Mesenteric fat pad (tissue), 1 donor: ENCODE measurements at places on chromosomes 5 and 9. TPM values are rescaled to one million over a fixed set of nuclear protein-coding genes. Genes with fewer than 3 reads are reported as not detected.

DNA sequence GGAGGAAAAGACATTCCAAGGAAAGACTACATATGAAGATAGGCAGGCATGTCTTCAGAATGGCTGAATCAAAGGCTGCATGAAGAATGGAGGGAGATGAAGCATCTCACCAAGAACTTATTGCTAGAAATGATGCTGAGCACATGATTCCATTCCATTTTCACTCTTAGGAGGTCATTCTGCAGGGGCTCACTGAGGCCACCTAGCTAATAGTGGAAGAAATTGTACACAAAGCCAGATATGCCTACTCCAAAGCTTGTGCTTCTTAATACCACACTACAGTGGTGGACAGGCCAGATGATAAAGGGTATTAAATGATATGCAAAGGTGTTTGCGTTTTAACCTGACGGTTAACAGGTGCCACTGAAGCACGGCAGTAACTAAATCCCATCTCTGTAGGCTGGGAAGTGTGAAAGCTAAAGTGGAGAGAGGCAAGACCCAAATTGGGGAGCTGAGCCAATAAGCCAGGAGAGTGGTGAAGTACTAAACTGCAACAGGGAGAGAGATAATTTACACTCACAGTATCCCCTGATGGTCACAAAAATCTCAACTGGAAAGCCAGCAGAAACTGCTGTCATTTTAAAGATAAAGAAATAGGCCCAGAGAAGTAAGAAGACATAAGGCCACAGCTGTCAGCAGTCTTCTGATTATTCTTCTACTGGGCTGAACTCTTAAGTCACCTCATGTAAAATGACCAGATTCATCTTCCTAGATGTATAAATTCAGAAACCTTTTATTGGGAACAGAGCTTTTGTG, 14.6 kb downstream of the NDUFA8 start:
- DNase-seq: no peak

DNA sequence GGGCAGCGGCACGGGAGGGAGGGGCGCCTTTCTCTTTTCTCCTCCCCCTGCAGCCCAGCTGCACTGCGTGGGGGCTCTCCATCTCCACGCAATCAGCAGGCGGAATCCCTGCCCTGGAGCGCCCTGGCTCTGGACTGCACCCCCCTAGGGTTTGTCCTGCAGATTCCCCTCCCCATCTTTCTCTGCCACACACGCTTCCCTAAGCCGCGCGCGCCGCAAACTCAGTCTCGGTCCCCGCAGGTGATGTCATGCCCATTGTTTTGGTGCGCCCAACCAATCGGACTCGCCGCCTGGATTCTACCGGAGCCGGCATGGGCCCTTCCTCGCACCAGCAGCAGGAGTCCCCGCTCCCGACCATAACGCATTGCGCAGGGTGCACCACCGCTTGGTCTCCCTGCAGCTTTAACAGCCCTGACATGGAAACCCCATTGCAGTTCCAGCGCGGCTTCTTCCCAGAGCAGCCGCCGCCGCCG, at the start of gene KCNN2:
Gene KCNN2 (plus strand): TSS at position 347 of the 473 bp plus-strand sequence. CDS start 70 bp downstream, at position 417.
- DNase-seq: no peak

DNA sequence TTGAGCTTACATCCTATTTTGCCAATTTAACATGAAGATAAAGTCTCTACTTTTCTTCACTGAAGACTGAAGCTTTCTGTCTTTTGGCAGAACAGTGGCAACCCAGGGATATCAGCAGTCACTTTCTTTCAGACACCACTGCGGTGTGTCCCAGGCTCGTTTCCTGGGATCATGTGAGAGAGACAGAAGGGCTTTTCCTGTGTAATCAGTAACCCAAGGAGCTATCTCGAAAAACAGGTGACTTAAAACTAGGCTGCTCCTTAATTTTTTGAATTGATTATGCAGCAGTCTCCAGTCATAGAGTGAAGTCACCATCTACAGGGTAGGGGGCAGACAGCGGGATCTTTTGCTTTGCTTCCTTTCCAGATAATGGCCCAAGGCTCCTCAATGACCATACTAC, 68.5 kb downstream of the ZNF462 start:
- no peak for DNase-seq

DNA sequence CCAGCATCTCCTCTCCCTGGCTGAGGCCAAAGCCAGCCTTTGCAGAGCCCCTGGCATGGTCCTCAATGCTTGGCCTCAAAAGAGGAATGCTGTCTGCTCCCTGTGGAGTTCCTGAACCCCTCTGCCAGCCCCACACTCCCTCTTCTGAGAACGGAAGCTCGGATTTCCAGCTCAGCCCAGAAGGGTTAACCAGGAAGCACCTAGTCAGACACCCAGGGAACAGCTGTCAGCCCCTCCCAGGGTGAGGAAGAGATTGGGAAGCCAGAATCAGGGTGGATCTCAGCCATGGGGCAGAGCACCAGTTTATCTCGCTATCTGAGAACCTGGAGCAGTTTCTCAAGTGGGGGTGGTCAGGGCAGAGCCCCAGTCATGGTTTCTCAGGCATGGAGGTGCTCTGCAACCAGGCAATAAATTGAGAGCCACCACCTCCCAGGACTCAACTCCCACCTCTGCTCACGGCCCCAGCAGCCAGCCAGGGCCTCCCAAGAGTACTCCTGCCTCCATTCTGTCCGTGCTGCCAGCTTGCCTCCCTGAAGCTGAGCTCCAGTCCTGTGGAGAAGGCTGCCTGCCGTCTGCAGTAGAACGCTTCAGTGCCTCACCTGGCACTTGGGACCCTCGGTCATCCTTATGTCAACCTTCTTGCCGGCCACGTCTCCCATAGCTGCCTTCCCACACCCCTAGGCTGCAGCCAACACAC, 7.6 kb downstream of the FOXE1 start:
- DNase-seq: no peak

GRCh38 chr5:52767217-52767743, 20.4 kb upstream of the ITGA1 start:
- DNase-seq: no peak

DNA sequence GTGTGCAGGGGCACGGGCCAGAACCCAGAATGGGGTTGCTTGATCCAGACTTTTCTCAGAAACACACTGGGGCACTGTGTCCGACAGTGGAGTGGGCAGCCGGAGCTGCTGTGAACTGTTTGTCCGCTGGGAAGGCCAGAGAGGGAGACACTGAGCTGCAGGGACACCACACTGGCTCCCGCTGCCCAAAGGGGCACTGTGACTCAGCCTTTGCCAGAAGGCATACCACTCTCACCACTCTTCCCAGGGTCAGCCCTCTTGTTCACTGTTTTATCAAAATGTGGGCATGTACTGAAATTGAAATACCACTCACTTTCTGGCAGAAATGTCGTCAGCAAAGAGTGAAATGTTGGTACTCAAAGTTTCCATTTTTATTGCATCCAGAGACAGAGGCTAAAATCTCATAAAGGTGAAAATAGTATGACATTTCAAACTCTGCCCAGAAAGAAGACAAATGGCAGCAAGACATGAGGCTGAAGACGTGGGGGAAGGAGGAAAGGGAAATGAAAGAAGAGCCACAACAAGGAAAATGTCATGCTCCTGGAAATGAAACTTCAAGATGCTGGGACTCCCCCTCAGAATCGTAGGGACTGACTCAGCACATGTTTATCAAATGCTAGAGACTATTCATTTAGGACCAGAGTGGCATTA, 4.5 kb upstream of the IL7R start:
- no peak for DNase-seq

GRCh38 chr9:78363221-78363620, 66.3 kb downstream of the PSAT1 start:
- no peak for DNase-seq

GRCh38 chr5:154190595-154191304, at the start of gene GALNT10:
TSS of gene GALNT10 (plus strand) at chr5:154190733. CDS start at chr5:154190867, 134 bp downstream.
- DNase-seq: no peak

GRCh38 chr5:6543346-6543730, 89.5 kb downstream of the NSUN2 start:
- no peak for DNase-seq

GRCh38 chr9:35464141-35465025, 25.5 kb upstream of the RUSC2 start:
- no peak for DNase-seq

Gene MEIKIN
- total RNA-seq: 1.0 TPM

Gene SOX30
- total RNA-seq: not detected

Gene LAMC3
- total RNA-seq: 4.8 TPM

Gene F12
- total RNA-seq: not detected
